ENCODE measurements at places on chromosomes 5 and 9.

DNA sequence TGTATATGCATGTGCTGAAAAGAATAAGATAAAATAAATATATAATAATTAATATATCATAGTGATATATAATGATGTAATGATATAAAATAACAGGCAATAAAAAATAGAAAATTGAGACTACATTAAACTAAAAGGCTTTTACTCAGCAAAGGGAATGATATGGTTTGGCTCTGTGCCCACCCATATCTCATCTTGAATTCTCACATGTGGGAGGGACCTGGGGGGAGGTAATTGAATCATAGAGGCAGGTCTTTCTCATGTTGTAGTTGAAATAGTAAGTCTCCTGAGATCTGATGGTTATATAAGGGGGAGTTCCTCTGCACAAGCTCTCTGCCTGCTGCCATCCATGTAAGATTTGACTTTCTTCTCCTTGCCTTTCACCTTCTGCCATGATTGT, 1550.9 kb upstream of the CDH6 start:
- DNase-seq, result no peak

- DNase-seq, result no peak
Observed at GRCh38 chr5:125470280-125470902, 724.0 kb upstream of the ZNF608 start.

DNA sequence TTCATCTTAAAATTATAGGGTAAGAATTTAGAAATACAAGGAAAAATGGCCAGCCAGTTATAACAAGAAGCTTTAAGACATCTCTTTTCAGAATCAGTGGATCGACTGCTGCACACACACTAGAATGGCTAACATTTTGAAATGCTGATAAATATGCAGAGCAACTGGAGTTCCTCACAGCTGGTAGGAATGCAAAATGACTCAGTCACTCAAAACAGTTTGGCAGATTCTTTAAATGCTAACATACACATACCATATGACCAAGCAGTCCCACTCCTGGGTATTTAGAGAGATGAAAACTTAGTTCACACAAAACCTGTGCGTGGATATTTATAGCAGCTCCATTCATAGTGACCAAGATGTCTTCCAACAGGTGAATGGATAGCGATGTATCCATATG, 23.2 kb upstream of the PSAT1 start:
- DNase-seq, result no peak

- DNase-seq, result no peak
Observed at GRCh38 chr5:76546497-76547102, 76.6 kb downstream of the F2RL2 start.

- no peak for DNase-seq
Observed at GRCh38 chr9:129719135-129719534, 33.7 kb downstream of the PTGES start.

All from stimulated activated CD8-positive, alpha-beta memory T cell treated with anti-CD3 and anti-CD28 coated beads, Interleukin-7, amount 100 ng/mL, for 24 hours (primary cell).